ENCODE measurements at places on chromosomes 12 and 14.

- DNase-seq = no peak
Observed at GRCh38 chr14:69772082-69773017, 5.4 kb downstream of the SRSF5 start.

- DNase-seq = no peak
Observed at GRCh38 chr14:65287264-65288131, 125.0 kb upstream of the FUT8 start.

DNA sequence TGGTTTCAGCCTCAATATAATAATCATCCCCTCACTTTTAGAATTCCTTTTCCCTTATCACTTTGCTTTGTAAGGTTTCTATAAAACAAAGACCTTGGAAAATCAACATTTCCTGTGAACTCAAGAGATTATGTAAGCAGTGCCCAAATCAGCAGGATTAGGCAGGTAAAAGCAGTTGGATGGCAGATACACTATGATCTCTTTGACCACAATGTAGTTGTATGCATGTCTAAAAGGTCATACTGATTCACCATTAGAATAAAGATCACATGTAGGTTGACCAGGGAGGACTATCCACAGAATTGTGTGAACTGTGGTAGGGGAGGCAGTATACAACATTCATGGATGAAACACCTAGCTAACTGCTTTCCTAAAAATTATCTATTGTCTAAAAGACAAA is 57.5 kb downstream of the DENND5B start:
- no peak for DNase-seq

DNA sequence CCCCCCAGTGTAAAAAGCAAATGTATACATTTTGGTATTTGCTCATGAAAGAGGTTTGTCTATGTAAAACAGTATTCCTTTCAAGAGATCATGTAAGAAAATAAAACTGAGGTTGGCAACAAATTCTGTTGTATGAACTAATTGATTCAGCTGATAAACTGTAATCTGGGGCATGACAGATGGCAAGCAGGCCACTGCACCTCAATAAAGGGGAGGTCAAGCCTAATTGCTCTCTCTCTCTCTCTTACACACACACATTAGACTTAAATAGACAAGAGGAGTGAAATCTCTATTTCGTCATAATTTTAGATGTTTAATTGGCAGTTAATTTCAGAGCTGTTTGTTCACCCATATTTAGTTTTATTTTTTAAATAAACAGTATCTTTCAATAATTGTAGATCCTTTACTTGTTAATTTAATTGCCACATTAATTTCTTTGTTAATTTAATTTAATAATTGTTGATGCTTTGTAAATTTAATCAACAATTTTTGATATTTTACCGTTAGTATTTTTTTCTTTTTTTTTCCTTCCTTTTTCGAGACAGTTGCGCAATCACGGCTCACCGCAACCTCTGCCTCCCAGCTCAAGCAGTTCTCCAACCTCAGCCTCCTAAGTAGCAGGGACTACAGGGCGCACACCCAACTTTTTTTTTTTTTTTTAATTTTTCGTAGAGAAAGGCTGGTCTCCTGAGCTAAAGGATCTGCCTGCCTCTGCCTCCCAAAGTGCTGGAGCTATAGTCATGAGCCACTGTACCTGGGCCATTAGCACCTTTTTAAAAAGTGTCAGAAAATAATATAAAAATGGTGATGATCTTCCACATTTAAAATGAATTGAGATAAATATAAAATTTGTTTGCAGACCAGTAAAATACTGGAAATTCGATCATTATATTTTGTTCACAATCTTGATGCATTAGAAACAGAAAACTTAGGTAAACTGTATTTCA is 577.7 kb downstream of the SLC16A7 start:
- DNase-seq = no peak

DNA sequence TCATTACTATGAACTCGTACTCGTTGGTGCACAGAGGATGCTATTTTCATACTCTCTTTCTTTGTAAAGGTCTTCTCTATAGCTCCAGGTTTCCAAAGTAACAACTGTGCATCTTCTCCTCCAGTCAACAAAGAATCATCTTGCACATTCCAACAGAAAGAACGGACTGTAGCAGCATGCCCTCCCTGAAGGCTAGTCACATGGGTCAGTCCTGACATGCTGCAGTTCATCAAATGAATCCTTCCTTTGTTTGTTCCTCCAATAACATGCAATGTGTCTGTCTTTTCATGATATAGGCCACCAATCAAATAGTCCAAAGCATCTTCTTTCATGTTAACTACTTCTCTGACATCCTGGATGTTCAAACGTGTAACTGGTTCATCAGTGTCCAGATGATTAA is 42.9 kb downstream of the WDR89 start:
- DNase-seq = no peak

- no peak for DNase-seq
Observed at GRCh38 chr14:71204231-71204630, 297.0 kb downstream of the PCNX1 start.

DNA sequence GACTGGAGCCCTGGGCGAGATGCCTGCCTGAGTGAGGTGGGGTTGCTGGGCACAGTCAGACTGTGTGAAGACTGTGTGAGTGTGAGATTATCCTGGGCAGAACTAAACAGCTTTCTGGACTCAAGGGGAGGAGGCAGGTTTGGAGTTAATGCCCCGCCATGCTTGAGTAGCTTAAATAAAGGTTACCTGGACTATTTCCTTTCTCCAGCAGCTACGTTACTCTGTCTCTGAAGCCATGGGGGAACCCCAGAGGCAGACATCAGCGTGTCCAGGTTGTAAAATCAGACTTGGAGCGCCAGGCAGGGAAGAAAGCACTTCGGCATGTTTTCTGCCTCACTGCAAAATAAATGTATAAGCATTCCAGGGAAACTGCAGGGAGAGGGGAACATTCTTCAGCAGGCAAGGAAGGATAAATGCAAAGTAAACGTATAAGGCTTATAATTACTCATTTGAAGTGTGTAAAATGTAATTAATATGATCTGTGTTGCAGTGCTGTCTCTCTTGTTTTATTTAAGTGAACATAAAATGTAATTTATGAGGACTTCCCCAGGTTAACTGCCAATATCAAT is 129.7 kb downstream of the CHST11 start:
- DNase-seq = no peak

DNA sequence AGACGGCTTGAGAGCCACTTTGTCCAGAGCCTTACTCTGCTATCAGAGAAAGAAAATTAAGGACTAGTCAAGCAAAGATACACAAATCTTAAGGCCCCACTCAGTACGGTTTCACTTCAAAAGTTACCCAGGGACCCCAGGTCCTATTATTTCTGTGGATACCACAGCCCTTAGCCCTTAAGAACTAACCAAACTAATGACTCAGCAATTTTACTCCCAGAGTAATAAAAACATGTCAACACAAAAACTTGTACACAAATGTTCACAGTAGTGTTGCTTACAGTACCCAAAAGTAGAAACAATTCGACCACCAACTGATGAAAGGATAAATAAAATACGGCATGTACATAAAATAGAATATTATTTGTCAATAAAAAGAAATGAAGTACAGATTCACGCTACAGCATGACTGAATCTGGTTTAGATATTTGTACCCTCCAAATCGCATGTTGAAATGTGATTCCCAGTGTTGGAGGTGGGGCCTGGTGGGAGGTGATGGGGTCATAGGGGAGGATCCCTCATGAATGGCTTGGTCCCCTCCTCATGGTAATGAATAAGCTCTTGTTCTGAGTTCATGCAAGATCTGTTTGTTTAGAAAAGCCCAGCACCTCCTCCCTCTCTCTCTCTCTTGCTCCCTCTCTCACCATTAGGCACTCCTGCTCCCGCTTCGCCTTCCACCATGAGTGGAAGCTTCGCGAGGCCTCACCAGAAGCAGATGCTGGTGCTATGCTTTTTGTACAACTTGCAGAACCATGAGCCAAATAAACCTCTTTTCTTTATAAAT is 30.5 kb downstream of the AREL1 start:
- no peak for DNase-seq

- peak; percentile 82 for DNase-seq
Observed at GRCh38 chr14:78022059-78022458, 148.1 kb upstream of the NRXN3 start.

GRCh38 chr12:49518914-49519573 is 19.8 kb upstream of the KCNH3 start:
- DNase-seq = no peak

- no peak for DNase-seq
Observed at GRCh38 chr12:63782466-63782865, 2.8 kb downstream of the RXYLT1 start.

DNA sequence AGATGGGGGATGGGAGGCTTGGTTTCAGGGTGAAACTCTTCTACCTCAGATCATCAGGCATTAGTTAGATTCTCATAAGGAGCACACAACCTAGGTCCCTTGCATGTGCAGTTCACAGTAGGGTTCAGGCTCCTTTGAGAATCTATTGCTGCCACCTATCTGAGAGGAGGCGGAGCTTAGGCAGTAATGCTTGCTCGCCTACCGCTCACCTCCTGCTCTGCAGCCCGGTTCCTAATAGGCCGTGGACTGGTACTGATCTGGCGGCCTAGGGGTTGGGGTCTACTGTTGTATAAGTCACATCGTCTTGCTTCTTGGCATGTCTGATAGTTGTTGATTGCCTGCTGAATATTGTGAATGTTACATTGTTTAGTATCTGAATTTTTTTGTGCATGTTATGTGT is 12.2 kb downstream of the SCYL2 start:
- no peak for DNase-seq

GRCh38 chr12:15114501-15114900 is 106.7 kb downstream of the RERG start:
- DNase-seq = no peak

- no peak for DNase-seq
Observed at GRCh38 chr12:452667-453210, 7.0 kb upstream of the B4GALNT3 start.

- peak; percentile 40 for DNase-seq
Observed at GRCh38 chr12:128258866-128259555, 8.0 kb upstream of the TMEM132C start.

DNA sequence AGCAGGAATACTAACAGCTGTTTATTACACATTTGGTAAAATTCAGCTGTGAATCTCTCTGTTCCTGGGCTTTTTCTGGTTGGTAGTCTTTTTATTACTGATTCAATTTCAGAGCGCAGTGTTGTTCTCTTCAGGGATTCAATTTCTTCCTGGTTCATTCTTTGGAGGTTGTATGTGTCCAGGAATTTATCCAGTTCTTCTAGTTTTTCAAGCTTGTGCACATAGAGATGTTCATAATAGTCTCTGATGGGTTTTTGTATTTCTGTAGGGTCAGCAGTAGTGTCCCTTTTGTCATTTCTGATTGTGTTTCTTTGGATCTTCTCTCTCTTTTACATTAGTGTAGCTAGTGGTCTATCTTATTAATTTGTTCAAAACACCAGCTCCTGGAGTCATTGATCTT is 9.1 kb upstream of the OR6C76 start:
- DNase-seq = no peak

- DNase-seq = no peak
Observed at GRCh38 chr12:95151821-95152220, 65.4 kb downstream of the FGD6 start.

DNA sequence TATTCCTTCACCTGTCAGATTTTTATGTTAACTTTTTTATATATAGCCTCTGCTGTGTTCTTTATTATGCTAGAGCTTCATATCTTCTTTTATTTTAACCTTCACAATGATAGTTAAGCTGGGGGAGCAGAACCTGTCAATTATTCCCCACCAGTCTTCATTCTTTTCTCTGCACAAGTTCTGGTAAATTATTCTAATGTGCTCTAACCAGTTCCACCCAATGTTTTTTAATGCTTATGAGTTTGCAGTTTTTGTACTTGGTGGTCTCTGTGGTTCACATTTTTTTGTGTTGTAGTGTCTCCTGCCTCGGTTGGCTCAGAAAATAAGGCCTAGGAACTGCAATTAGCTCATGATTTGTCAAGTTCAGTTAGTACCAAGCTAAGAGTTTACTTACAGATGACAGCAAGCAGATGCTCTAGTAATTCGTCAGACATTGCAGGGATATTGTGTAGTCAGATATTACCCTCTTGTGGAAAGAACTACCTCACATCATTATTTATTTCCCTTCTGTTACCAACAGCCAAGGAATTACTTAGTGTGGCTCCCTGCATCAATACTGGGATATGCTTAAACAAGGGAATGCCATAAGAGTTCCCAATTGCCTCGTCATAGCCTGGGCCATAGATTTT is 14.5 kb downstream of the DYRK2 start:
- no peak for DNase-seq

GRCh38 chr12:29150462-29150861 is 1.4 kb downstream of the FAR2 start:
- no peak for DNase-seq

DNA sequence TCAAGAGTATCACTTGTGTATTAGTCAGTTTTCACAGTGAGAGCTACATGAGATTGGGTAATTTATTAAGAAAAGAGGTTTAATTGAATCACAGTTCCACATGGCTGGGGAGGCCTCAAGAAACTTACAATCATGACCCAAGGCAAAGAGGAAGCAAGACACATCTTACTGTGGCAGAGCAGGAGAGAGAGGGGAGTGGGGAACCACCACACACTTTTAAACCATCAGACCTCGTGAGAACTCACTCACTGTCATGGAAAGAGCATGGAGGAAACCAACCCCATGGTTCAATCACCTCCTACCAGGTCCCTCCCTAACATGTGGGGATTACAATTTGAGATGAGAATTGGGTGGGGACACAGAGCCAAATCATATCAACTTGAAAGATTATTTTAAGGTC is 522.9 kb downstream of the FLRT2 start:
- no peak for DNase-seq

DNA sequence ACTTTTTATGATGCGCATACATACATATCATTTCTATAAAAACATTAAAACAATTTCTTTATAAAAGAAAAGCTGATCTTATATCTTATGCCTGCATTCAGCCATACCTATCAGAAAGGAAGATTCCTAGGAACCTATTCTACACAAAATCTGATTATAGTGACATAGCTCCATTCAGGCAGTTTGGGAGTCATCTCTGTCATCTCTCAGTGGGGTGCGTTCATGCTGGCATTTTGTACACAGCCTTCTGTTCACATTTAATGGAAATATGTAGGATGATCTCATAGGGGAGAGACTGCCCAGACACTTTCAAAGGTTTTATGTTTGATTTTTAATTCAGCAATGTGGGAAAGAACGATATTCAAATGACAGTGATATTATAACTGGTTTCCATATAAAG is 52.9 kb downstream of the ATL1 start:
- no peak for DNase-seq

GRCh38 chr14:95077345-95077744 is 80.0 kb downstream of the DICER1 start:
- DNase-seq = no peak
